ENCODE measurements at places on chromosomes 12 and 14.

DNA sequence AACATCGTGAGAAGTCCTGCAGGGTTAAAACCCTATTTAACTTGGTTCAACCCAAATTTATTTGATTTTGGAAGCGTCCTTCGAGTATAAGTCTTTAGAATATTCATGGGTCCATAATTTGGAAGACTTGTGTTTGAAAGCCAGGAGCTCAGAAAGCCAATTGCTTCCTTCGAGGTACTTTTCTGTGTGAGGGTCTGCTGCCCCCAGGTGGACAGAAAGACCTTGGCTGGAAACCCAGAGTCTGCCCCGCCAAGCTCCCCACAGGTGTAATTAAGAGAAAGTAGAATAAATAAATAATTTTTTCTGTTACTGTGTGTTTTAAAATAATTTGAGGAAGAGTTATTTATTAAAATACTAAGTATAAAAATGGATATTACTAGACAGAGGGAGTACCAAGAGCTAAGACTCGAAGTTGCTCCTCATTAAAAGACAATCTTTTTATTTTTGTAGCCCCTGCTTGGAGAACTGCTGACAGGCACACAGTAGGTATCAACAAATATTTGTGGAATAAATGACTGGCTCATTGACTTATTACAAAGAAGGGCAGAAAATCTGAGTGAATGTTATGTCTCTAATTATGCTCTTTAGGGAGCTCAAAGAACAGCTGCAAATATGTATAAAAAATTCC, 105.8 kb downstream of the PAH start:
- peak; percentile 17 for DNase-seq

GRCh38 chr14:90475298-90475697, 78.5 kb downstream of the CALM1 start:
- DNase-seq, result no peak

DNA sequence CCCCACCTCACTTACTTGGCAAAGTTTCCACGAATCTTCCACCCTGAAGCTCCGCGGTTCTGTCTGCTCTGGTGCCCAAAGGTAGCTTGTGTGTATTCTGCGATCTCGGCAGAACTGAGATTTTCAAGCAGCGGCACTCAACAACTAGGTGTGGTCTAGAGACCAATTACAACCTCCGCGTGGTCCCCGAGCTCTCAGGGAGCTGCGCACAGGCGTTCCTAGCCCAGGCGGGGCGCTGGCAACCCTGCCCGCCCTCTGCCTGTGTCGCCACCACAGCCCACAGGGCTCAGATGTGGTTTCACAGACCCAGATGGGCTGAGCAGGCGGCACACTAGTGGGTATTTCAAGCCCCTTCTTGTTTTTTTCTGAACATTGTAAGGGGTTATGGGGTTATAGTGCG, 1.5 kb upstream of the DIABLO start:
- DNase-seq, result peak; percentile 36

DNA sequence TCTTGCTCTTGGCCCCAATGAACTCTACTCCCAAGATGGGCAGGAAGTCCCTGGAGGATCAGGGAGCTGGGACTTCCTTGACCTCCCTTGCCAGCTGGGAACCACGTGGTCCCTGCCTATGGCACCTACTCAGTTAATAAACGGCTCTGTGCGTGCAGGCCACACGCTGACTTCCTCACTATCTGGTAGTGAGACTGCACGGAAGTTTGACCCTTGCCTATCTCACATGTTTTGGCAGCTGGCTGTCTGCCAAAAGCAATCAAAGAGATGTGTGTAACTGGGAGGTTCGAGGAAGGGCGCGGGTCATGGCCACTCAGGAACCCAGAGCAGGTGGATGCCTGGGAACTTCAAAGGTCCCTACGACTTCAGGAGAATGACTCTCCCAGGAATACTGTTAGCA, 57.9 kb downstream of the RFLNA start:
- no peak for DNase-seq
